ENCODE measurements at places on chromosomes 7 and 10. TPM values are rescaled to one million over a fixed set of nuclear protein-coding genes. Genes with fewer than 3 reads are reported as not detected.

Gene GIMAP6
- total RNA-seq: 8.0 TPM

- no peak for DNase-seq
These were observed 37.5 kb downstream of the PAPSS2 start for GRCh38 chr10:87696922-87697745.

DNA sequence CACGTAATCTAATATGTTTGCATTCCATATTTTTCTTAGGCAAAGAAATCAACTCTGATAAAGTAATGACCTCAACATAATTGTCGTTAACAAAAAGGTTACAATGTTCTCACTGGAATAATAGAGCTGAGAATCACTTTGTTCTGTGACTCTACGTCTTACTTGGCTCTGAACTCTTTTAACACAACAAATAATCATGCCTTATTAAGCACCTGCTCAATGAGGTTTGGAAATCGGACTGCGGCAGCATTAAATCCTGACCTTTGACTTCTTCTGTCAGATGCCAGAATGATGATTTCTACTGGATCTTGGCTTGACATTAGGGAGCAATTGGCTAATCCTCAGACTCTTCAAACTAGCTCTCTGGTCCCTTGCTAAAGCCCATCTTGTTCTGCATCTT lies 233.6 kb downstream of the SEMA3D start:
- no peak for DNase-seq

- DNase-seq: no peak
These were observed 7.6 kb upstream of the OGDHL start for GRCh38 chr10:49769692-49770091.

DNA sequence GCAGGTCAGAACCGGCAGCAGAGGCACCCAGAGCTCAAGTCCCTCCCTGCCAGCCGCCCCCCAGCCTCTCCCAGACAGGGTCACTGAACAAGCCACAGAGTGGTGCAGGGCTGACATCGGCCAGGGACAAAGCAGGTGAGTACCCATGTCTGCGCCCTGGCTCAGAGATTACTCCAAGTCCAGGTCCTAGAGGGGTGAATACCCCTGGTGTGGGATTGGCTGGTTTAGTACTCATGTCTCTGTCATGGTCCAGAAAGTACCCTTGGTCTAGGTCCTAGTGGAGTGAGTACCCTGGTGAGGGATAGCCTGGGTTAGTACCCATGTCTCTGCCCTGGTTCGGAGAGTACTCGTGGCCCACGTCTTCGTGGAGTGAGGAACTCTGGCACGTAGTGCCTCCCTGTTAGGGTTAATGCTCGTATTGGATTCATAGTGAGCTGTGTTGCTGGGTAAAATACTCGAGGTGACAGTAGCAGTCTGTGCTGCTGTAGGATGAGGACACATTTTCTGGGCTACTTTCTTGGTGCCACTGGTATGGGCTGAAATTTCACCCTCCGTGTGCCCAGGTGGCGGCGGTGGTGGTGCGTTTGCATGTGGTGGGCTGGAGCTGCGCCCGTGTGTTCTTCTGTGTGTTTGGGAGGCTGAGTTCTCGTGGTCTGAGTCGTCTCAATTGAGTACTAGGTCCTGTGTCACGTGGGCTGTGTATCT lies 25.5 kb upstream of the KNDC1 start:
- DNase-seq: no peak

- DNase-seq: no peak
These were observed 43.0 kb upstream of the DLX6 start for GRCh38 chr7:96962221-96962885.

DNA sequence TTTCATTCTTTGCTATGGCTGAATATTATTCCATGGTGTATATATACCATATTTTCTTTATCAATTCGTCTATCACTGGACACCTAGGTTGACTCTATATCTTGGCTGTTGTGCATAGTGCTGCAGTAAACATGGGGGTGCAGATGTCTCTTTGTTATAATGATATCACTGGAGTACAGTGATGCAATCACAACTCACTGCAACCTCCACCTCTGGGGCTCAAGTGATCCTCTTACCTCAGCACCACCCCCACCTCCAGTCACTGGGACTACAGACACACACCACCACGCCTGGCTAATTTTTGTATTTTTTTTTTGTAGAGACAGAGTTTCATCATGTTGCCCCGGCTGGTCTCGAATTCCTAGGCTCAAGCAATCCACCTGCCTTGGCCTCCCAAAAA lies 15.6 kb downstream of the KLHL7 start:
- DNase-seq: no peak

DNA sequence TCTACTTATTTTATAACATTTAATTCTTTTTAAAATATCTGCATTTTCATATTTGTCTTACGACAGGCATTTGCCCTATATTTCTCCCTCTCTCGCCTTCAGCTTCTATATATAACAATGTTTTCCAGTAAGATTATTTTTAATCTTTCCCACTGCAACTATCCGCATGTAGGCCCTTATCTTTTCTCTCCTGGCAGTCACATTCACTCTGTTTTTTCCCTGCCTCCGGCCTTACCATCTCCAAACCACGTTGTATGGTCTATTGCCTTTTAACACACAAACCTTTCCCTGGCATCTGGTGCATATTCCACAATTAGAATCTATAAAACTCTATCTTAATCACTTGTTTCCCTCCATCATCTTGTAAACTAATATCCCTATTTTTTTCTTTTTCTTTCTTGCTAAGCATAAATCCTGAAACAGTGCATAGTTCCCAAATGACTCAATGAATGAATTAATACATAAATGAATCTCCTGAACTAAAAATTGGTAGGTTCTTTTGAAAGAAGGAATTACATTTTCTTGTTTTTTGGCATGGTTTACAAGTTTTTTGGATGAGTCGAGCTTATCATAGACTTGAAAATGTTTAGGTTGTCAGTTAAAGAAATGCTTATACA lies 173.2 kb downstream of the SEMA3A start:
- no peak for DNase-seq
